Small intestine (tissue), 16 donors: ENCODE measurements at places on chromosomes 6 and 20.
A peak's percentile ranks its signal among the peaks of the same experiment; 100 is the strongest.

DNA sequence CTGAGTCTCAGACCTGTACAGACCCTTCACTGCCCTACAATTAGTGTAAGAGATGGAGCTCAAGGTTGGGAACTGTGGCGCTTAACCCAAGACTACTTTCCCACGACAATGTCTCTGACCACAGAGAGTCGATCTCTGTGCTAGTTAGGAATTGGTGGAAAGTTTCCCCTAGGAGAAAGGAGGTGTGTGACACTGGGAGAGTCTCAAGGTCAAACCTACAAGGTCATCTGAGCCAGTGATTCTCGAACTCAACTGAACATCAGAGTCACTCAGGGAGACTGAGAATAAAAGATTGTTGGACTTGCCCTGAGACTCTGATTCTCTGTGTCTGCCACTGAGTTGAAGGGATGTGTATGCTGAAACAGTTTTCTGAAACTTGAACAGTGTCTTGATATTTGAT, 9.7 kb upstream of the AFDN start:
- DNase-seq = no peak

- no peak for DNase-seq
Observed at GRCh38 chr6:67467341-67467740, 1167.7 kb upstream of the ADGRB3 start.

- no peak for DNase-seq
Observed at GRCh38 chr20:59780494-59781185, 152.8 kb downstream of the SYCP2 start.

DNA sequence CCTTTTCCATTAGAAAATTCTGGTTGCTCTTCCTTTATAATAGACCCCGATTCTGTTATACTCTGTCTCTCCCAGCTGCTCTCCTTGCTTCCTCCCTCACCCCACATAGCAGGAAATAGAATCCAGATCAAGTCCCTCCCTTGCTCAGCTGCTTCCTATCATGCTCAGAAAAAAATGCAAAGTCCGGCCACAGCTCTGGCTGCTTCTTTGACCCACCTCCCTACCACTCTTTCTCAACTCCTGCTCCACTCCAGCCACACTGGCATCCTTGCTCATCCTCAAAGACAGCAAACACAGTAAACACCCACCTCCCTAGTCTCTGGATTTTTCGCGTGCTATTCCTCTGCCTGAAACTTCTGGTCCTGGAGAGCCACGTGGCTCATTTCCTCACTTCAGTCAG, 9.1 kb upstream of the SLC22A16 start:
- no peak for DNase-seq

GRCh38 chr6:150377211-150377781, 8.5 kb downstream of the IYD start:
- DNase-seq = peak; percentile 53

GRCh38 chr20:59443550-59443949, 143.1 kb downstream of the EDN3 start:
- no peak for DNase-seq

GRCh38 chr20:50587291-50587961, 77.2 kb downstream of the PTPN1 start:
- no peak for DNase-seq

DNA sequence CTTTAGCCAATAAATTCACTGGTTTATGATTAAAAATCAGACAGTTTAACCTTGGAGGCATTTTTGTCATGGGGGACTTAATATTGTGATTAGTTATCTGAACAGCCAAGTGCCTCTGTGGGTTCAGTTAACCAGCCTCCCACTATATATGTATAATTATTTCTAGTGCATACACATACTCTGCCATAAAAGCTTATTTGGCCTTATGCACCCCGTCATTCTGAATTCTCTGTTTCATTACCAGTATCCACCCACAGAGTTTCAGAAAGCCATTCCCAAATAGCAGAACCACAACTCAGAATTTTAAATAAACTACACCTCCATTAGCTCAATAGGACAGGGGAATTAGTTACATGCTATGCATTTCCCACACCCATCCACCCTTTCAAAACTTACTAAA, 279.7 kb downstream of the ZFAND3 start:
- DNase-seq = no peak
